ENCODE measurements at places on chromosomes 2 and 18.
A peak's percentile ranks its signal among the peaks of the same experiment; 100 is the strongest.

DNA sequence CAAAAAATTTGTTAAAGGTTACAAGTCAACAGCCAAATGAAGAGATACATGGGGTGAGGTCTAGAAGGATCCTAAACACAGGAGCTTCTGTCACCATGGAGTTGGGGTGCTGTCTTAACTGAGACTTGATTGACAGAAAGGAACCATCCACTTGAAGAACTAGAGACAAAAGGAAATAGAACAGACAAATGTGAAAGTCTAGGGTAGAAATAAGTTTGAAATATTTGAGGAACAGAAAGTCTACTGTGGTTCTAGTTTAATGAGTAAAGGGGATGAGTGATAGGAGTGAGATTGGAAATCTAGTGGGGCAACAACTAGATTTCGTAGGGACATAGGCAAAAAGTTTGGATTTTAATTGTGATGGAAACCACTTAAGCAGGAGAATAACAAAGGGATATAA, 18.7 kb downstream of the RBBP8 start:
- DNase-seq, result no peak

DNA sequence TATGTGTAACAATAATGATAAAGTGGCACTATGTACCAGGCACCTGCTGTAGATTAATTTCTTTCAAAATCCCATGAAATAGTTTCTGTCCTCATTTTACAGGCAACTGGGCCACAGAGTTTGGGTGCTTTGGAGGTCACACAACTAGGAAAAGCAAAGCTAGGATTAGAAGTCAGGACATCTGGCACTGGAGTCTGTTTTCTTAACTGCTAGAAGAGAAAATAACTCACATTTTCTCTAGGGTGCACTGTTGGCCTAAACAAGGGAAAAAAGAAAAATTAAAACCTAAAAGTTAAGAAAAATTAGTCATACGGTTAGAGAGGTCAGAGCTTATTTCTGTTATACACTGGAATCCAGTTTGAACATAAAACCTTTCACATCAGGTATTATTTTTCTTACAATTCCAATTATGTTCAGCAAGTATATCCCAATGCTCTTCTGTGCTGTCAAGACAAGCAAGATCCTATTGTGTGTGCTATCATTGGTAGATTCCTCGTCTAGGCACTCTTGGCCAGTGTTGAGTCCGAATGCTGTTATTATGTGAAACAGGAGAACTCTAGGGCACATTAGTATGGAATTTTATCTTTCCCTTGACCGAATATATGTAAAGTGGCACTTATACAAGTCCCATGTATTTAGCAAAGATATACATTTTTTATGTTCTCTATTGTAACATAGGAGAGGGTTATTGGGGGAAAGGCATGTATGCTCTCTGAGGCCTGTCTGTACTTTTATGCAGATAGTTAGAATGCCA, 1.5 kb upstream of the OSGEPL1 start:
- DNase-seq, result no peak

DNA sequence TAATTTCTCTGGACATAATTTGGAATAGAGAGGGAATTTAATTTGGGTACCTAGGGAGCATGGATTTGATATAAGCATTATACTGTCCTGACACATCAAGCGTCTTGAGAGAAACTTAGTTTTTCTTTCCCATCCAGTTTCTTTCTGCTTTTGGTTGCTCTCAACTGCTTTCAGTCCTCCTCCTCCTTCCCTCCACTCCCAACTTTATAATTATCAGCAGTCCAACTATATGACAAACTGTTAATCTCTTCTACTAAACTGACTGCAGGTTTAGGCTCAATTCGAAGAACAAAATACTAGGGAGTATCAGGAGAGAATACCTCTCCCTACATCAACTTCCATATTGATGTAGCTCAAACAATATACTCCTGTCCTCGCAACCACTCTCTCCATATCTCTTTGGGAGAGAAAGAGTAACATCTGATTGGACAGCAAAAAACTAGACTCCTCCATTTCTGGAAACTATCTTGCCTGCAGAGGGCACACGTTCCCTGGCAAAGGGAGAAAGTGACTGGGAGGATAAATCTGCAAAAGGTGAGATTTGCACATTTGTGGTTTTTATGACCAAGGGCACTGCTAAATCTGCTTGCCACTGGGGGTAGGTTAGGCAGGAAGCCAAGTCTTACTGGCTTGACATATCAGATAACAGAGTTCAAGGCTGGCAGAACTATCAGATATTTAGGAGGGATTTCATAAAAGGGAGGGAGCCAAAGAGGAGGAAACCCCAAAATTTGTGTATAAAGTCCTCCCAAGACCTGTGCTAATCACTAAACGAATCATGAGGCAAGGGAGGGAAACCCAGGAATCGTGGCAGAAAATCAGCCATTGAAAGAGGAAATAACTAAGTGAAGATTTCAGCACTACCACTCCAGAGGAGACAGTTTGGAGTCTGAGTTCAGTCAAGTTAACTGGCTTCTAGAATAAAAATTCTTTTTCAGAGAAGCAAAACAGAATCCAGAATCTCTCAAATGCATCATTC, 40.0 kb downstream of the ICA1L start:
- peak; percentile 28 for DNase-seq

GRCh38 chr2:16655905-16656642, 9.6 kb downstream of the CYRIA start:
- DNase-seq, result no peak

- DNase-seq, result no peak
These were observed 8.8 kb downstream of the TGFBRAP1 start for GRCh38 chr2:105320651-105321215.

DNA sequence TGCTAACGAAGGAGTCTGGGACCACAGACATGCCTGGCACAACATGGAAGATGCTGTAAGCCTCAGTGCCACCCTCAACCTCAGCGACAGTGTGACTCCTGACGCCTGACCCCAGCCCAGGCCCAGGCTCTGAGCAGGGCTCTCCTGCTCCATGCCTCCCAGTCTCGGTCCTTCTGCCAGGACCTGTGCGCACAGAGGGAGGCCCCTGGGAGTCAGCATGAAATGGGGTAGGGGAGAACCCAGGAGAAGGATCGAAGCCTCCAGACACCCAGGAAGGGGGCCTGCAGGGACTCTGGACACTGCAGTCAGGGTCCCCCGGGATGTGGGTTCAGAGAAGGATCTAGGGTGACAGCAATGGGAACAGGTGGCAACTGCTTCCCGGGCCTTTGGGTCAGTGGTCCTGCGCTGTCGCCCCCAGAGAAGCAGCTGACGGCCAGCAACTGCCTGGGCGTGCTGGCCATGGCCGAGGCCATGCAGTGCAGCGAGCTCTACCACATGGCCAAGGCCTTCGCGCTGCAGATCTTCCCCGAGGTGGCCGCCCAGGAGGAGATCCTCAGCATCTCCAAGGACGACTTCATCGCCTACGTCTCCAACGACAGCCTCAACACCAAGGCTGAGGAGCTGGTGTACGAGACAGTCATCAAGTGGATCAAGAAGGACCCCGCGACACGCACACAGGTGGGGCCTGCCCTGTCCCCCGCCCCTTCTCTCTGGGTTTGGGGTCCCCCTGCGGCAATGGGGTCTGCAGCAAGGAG, 233.9 kb downstream of the ATAD2B start:
- DNase-seq, result no peak

- peak; percentile 71 for DNase-seq
These were observed 16.3 kb downstream of the FOSL2 start for GRCh38 chr2:28408764-28409599.

GRCh38 chr2:1370461-1370860, 42.8 kb upstream of the TPO start:
- DNase-seq, result no peak

- no peak for DNase-seq
These were observed 166.6 kb downstream of the RNF144A start for GRCh38 chr2:7083580-7084509.

DNA sequence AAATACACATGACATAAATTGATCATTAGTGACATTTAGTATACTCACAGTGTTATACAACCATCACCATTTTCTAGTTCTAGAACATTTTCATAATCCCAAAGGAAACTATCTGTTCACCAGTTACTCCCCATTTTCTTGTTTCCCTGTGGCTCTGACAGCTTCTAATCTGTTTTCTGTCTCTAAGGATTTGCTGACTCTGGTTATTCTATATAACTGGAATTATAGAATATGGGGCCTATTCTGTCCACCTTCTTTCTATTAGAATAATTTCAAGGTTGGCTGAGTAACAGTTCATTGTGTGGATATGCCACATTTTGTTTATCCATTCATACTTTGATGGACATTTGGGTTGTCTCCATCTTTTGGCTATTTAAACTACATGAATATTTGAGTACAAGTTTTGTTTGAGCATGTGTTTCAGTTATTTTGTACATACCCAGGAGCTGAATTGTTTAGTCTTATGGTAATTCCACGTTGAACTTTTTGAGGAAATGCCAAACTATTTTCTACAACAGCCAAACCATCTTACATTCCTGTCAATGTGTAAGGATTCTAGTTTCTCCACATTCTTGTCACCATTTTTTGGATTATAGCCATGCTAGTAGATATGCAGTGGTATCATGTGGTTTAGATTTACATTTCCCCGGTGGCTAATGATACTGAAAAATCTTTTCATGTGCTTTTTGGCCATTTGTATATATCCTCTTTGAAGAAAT, 20.5 kb downstream of the KIAA1328 start:
- no peak for DNase-seq

GRCh38 chr2:234708717-234709116, 211.8 kb upstream of the ARL4C start:
- DNase-seq, result no peak

DNA sequence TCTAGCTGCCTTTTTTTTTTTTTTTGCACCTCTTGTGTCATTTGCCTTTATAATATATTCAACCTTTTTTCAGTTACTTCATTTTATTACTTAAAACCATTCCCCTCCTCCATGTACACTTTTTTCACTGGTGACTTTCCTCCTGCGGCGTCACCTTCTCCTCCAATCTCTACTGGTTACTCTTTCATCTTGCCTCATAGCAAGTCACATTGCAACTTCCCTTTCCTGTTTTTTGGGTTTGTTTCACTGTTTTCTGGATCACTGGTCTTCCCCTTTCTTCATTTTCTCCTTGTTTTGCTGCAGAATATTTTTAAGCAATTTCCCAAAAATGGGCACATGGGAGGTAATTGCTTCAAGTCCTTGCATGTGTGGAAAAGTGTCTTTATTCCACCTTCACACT, 37.7 kb upstream of the GPR155 start:
- no peak for DNase-seq

GRCh38 chr2:25311865-25312575, 29.7 kb downstream of the DNMT3A start:
- no peak for DNase-seq

DNA sequence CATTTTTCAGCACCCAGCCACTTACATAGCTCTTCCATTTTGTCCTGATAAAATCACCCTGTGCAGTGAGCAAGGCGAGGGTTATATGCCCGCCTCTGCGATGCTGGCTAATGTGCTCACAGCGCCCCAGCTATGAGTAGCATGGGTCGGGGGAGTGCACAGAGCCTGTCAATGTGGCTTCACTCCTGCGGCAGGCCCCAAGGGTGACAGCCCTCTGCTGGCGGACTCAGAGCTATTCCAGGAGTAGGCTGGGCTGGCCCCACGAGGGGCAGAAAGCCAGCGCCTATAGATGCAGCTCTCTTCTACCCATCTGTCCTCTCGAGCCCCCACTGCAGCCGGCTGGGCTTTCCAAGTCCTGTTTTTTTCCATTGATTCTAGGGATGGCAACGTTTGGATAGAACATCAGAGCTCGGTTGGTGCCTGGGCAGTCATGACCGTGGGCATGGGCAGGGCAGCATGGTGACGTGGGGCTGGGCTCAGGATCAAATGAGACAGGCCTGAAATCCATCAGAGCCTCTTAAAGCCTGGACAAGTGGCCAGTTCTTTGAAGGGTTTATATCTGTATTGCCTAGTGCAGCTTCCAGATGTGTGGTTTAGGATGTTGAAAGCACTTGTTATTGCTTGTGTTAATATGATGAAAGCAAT, 134.7 kb downstream of the MCFD2 start:
- no peak for DNase-seq

DNA sequence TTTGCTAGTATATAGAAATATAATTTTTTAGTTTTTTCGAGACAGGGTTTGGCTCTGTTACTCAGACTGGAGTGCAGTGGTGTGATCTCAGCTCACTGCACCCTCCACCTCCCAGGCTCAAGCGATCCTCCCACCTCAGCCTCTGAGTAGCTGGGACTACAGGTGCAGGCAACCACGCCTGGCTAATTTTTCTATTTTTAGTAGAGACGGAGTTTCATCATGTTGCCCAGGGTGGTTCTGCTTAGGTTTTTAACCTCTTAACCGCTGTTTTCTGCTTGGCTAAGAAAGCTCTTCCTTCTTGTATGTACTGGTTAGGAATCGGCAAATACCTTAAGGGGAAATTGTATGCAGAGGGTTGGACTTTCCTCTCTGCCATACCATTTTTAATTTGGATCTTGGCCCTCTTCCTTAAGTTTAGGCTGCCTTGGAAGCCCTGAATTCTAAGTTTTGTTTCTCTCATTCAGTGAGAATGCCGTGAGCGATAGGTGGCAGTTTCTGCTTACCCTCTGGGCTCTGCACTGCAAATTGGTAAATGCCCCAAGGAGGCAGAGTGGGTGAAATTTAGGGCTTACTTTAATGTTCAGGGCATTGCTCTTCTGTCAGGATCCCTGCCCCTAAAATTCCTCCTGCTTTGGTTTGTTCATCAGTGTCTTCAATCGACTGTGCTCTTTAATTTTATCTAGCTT, 32.3 kb downstream of the EML6 start:
- no peak for DNase-seq

DNA sequence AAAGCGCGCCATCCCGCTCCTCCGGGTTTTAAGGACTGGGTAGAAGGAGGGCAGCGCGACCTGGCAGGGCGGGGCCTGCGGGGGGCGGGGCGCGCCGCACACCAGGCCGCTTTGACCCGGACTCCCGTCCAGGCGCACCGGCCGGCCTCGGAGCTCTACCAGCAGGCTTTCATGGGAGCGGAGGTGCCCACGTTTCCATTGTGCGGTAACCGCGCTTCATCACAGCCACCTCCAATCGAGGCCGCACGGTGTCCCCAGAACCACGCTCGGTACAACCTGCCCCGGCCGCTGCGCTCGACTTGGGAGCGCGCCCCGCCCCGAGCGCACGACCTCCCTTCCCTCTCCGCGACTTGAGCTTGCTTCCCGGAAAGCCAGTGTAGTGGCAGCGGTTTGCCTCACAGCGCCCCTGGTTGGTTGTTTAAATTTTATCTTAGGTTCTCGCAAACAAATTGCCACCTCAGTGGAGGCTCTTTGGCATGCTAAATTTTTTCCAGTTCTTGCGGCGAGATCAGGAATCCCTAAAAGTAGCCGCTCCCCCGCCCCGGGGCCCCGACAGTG, 280 bp upstream of the CYP1B1 start:
- DNase-seq, result peak; percentile 66

All from activated T-helper 2 cell treated with anti-CD3 and anti-CD28 coated beads, Interferon-gamma antibody, Interleukin-2, Interleukin-4, amounts not matched to agents 10 μg/mL and 5 μg/mL and 100 μg/mL, durations not matched to agents 14 hours and 24 hours and 36 hours (primary cell).